ENCODE measurements at places on chromosomes 4 and X.

- DNase-seq, result peak; percentile 69
These were observed 4.2 kb upstream of the ZNF157 start for GRCh38 chrX:47366041-47366722.

- DNase-seq, result no peak
These were observed 17.7 kb downstream of the ARAP2 start for GRCh38 chr4:36226430-36227227.

DNA sequence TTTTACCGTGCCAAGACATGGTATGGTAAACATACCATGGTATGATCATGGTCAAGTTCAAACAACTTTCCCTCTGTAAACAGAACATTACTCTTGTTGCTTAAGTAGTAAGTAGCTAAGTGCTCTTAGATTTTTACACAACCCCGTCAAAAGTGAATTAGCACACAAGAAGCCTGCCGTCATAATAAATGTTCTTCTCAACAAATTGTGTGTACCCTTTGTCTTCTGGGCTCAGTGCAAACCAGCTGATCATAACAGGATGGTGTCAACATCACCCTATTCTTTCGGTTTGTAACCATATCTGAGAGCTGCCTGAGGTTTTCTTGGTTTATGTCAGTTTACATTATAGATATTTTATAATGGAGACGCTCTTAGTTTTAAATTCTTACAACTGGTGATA, 28.8 kb downstream of the MSL3 start:
- no peak for DNase-seq

DNA sequence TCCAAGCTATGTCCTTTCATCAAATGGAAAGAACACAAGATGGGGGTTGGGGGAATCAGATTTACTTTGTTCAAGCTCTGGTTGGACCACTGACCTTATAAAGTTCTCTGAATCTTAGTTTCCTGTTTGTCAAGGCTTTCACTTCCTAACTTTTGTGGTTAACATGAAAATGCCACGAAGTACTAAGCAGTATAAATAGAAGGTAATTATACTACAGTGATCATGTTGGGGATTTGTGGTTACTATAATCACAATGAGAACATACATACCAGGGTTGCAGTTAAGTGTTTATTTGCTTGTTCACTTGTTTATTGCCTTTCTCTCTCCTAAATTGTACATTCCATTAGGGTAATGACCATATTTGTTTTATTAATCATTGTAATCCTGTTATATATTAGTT, 53.2 kb downstream of the SPRY1 start:
- DNase-seq, result no peak

GRCh38 chrX:149223854-149224253, 281.3 kb downstream of the IDS start:
- no peak for DNase-seq

DNA sequence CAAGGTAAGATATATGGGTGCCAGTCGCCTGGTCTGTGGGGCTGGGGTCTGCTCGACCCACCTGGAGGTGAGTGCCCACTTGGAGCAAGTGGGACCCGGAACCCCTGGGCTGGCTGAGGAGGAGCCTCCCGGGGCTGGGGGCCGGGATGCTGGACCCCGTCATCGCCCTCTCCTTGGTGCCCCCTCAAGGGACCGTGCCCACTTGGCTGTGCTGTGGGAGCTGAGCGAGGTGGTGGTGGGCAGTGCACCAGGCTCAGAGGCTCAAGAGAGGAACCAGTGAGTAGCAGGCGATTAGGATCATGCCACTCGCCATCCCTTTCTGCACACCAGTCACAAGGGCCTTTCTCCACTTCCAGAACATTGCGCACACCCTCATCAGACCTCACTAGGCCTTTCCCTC, 203.8 kb upstream of the PSAPL1 start:
- DNase-seq, result no peak

DNA sequence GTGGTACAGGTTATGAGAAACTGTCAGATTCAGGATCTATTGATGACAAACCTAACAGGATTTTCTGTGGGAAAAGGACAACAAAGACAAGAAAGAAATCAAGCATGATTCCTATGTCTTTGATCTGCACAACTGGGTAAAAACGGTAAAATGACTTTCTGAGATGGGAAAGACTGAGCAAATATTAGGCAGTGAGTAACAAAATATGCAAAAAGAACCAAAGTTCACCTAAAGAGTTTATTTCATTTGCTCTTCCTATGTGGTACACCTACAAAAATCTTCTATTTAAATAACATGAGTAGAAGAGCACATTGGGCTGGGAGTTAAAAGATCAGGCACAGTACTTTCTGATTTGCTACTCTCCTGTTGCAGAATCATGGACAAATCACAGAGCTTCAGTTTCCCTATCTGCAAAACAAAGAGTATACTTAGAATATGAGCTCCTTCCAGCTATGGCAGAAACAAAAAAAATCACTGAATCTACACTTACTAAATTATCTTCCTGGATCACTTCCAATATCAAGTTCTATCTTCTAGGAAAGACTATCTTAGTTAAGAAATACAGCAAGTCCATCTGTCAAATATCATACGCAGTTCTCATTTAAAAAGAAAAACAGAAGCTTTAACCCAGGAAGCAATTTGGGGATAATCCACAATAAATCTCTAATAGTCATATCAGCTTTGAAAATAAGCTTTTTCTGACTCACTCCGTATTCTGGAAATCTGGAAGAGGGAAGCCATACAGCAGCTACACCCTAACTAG, 37.4 kb downstream of the NFXL1 start:
- DNase-seq, result no peak

- DNase-seq, result no peak
These were observed 38.9 kb downstream of the TRIML1 start for GRCh38 chr4:188177997-188178675.

DNA sequence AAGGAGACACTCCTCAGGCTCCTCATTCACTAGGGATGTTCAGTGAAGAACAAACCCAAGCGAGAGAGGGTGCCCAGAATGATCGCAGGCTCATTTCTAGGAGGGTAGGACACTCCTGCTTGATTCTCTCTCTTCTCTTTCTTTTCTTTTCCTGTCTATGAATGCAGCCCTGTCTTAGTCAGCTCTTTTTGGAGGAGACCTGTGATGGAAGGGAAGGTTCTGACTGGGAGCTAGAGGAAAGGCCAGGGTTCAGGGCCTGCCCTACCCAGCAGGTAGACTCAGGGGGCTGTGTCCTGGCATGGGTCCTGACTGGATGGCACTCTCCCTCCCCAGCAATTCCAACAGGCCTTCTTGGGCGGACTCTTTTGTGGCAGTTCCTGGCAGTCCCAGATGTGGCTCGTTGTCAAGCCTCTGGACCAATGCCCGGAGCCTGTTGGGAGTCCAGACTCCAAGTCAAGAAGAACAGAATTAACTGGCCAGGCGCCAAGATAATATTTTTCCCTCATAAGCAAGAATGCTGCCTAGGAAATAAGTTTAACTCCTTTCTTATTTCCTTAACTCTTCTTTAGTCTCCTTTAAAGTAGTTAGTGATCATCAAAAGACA, 139.4 kb upstream of the SCML1 start:
- DNase-seq, result peak; percentile 6

GRCh38 chr4:67371615-67372014, 173.7 kb downstream of the CENPC start:
- DNase-seq, result no peak

GRCh38 chr4:58111818-58112217, 1001.6 kb upstream of the IGFBP7 start:
- no peak for DNase-seq

- DNase-seq, result peak; percentile 1
These were observed 30.1 kb downstream of the TEX13A start for GRCh38 chrX:105190252-105190853.

GRCh38 chr4:182885022-182885737, 32.0 kb downstream of the DCTD start:
- DNase-seq, result no peak

GRCh38 chr4:186685767-186686183, 37.9 kb downstream of the FAT1 start:
- DNase-seq, result no peak
